Effector memory CD4-positive, alpha-beta T cell (primary cell): ENCODE measurements at places on chromosomes 16 and 17.
A peak's percentile ranks its signal among the peaks of the same experiment; 100 is the strongest.

DNA sequence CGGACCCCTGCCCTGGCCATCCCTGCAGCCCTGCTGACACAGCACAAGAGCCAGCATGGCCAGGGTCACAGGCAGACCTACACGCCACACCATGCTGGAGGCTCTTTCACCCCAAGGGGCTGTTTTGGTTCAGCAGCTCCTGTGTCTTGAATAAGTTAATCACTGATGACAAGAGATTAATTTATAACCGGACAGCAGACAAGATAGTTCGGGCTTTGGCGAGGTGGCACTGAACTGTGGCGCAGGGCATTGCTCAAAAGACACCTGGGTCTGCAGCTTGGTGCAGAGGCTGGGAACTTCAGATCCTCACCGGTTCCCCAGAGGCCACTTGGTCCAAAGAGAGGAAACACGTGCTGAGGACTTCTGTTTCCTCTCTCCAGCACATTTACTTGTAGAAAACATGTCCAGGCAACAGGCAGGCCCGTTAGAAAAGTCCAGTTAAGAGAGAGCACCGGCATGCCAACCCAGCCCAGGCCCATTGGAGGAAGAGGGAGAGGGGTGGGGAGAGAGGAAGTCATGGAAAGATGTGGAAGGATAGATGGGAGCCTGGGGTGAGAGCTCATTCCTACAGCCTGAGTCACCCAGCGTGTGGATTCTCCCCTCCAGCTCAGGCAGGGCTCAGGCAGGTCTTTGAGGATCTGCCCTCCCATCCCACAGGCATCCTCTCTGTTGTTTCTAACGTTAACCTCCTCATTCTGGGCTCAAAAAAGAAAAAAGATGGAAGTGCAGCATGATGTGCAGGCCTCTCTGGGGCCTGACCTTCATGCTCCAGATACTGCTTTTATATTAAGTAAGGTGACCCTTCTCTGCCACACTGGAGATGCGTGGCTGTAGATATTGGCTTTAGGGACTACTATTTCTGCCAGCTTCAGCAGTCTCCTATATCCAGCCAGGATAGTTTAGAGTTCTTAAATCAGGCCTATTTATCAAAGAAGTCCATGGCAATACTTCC is 80.0 kb upstream of the HNF1B start:
- DNase-seq, result no peak

DNA sequence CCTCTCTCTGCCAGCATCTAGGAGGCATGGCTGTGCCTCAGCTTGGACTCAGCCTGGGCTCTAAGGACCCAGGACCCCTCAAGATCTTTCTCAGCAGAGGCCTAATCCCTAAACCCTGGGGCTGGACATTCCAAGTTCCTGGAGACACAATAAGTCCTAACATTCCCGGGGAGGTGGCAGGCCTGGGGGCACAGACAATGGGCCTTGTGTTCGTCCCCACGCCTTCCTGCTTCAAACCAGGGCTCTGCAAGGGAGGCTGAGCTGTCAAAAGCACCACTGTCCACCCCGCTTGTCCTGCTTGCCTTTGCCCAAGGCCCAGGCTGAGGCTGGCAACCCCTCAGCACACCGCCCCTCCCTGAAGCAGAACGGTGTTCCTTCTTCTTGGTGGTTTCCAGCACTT is 13.7 kb downstream of the SDK2 start:
- no peak for DNase-seq

GRCh38 chr17:78168242-78168902 is at the start of gene SYNGR2:
Gene SYNGR2 (plus strand): TSS chr17:78168581. CDS start chr17:78168617, 36 bp downstream.
- peak; percentile 77 for DNase-seq

DNA sequence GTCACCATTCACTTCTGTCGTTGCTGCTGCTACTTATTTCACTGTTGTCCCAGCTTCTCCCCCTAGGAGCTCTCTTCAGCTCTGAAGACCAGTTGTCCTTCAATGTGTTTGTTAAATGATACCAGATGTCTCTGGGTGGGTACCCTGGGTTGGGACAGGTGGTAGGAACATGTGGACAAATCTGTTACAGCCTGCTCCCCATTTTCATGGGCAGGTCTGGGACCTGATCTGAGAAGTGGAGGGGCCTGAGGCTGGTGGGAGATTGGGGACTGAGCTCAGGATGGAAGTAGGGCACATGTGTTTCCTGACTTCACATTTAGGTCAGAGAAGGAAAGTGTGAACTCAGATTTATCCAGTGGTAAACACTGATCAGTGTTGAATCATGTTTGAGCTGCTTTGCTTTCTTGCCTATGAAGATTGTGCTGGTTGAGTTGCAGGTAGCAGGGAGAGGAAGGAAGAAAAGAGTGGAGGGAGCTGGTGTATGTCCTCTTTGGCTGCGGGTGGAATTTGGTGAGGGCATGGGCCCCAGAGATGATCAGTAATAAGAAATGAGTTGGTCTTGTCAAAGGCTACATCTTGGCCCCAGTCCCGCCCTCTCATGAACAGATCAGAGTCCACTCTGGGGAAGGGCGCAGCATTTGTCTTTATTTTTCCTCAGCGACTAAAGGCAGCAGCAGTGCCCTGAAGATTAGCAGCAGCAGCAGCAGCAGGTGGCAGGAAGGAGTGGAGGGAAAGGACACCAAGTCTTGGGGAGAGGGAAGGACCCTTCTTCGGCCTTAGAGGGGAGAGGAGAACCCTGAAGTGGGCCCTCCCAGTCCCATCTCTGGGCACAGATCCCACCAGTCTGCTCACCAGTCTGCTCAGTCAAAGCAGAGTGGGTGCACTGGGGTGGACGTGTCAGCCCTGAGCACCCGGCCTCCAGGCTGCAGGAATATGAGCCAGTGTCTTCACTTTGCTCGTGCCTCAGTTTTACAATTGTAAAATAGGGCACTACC is 6.1 kb upstream of the EFTUD2 start:
- DNase-seq, result no peak

DNA sequence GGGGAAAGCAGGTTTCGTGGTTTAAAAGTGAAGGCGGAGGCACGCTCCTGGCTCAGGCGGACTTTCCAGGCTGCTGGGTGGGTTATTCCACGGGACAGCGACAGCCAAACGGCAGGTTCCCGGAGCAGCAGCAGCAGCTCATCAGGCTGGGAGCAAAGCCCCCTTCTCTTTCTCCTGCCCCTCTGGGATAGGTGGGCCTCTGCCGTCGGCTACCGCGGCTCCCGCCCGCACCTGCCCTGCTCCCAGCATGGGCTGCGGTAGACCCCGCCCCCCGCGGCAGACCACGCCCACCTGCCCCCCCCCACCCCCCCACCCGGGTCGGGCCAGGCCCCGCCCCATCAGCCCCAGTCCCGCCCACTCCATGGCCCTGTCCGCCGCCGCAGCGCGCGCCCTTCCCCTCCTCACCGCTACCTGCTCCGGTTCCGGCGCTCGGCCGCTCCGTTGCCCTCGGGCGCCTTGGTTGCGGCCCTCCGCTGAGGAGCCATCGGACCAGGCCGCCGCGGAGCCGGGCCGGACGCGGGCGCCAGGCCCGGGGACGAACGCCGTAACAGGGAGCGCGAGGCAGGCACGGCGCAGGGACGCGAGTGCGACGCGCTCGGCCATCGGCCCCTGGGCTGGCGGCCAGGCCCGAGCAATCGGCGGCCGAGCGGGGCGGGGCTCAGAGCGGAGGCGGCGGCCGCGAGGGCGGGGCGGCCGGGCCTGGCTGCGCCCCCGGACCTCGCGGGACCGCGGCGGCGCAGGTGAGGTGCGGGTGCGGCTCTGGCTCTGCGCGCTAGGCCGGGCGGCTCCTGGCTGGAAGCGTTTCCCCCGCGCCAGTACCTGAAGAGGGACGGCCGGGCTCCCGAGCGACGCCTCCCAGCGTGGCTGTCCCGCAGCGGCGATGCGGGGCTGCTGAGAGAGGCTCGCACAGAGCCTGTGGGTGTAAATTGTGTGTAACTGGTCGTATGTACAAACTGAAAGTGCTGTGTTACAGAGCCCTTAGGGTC is at the start of the genes HEXD and OGFOD3:
Gene HEXD (plus strand): TSS at position 347 of the 986 bp plus-strand sequence. CDS start 1,453 bp downstream, outside the sequence.
Gene OGFOD3 (minus strand): TSS at position 586 of the 986 bp plus-strand sequence. CDS start 101 bp downstream, at position 485.
- DNase-seq, result peak; percentile 74

DNA sequence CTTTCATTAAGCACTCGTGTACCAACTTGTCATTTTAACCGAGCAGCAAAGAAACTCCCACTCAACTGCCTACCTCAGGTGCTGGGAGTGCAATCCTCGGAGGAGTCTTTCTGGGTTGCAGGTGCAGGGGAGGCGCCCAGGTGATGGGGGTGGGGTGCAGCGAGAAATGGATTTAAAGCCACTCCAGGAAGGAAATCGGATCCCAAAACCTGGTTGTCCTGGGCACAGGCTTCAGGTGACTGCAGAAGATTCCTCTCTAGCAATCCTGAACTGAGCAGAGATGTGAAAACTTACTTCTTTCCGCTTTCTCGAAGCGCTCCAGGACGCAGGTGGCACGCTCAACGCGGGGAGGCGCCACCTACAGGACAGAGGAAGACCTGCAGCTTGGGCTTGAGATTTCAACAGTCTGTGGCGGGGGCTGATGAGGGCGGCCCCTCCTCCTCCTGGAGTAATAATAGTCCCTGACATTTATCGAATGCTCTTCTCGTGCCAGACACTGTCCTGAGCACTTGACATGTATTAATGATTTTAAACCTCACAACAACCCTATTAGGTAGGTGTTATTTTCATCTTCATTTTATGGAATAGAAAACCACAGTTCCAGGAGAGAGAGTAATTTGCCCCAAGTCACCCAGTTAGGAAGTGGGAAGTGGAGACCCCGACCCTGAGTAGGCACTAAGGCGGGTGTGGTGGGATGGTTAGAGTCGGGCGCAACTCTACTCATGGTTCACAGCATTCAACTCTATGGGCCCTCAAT is 27.2 kb upstream of the SKAP1 start:
- peak; percentile 69 for DNase-seq

DNA sequence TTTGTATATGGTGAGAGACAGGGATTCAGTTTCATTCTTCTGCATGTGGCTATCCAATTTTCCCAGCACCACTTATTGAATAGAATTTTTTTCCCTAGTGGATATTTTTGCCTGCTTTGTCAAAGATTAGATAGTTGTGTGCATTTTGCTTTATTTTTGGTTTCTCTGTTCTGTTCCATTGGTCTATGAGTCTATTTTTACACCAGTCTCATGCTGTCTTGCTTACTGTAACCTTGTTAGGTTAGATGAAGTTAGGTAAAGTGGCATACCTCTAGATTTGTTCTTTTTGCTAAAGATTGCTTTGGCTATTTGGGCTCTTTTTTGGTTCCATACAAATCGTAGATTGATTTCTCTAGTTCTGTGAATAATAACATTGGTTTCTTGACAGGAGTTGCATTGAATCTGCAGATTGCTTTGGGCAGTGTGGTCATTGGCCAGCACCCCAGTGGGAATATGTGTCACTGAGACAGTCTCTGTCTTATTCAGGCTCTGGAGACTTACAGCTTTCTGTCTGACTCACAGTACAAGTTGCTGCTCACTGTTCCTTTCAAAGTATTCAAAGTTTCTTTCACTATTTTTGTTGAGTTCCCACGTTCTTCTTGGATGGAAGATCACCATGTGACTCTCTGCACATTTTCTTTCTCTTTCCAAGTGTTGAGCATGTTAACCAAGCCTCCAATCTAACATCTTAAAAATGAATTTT is 709.1 kb downstream of the CDH11 start:
- no peak for DNase-seq

DNA sequence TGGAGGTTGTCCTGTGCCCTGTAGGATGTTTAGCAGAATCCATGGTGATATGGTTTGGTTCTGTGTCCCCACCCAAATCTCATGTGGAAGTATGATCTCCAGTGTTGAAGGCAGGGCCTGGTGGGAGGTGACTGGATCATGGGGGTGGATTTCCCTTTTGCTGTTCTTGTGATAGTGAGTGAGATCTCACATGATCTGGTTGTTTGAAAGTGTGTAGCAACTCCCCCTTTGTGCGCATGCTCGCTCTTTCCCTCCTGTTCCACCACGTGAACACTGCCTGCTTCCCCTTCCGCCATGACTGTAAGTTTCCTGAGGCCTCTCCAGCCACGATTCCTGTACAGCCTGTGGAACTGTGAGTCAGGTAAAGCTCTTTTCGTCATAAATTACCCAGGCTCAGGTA is 61.9 kb downstream of the ARHGAP17 start:
- DNase-seq, result no peak

DNA sequence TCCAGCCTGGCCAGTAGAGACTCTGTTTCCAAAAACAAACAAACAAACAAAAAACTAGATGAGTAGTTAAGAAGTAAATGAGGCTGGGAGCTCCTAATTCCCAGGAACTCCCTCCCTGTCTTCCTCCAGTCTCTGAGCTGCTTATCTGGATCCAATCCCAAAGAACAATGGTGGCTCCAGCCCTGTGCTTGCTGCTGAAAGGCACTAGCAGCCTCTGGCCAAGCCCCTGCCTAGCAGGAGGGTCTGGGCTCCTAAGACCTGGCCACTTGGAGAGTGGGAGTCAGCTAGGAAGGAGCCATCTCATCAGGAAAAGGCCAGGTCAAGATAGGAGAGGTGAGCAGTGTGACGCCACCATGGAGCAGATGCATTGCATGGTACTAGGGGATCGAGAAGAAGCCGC is 14.3 kb upstream of the SLC35B1 start:
- DNase-seq, result no peak

GRCh38 chr17:44733753-44734152 is 25.0 kb upstream of the ADAM11 start:
- no peak for DNase-seq

GRCh38 chr16:49019081-49019633 is 262.5 kb downstream of the CBLN1 start:
- no peak for DNase-seq

GRCh38 chr16:88967830-88968588 is 9.0 kb downstream of the CBFA2T3 start:
- DNase-seq, result no peak

- DNase-seq, result no peak
Measured at GRCh38 chr16:85507342-85507741, 105.8 kb upstream of the GSE1 start.

DNA sequence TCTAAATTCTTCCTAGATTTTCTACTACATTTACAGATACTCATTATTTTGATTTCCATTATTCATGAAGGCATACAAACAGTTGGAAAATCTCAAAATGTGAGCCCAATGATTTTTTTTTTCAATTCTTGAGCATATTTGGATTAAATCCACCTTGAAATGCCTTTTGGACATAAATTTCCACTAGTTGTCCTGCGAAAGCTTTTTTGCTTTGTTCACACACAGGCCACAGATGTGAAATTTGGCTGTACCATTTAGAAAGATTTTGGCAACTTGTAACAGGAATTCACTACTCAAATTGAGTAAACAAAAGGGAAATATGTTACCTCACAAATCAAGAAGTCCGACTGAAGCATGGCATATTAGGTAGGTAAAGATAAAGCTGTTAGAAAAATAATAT is 1631.0 kb downstream of the CDH8 start:
- no peak for DNase-seq

DNA sequence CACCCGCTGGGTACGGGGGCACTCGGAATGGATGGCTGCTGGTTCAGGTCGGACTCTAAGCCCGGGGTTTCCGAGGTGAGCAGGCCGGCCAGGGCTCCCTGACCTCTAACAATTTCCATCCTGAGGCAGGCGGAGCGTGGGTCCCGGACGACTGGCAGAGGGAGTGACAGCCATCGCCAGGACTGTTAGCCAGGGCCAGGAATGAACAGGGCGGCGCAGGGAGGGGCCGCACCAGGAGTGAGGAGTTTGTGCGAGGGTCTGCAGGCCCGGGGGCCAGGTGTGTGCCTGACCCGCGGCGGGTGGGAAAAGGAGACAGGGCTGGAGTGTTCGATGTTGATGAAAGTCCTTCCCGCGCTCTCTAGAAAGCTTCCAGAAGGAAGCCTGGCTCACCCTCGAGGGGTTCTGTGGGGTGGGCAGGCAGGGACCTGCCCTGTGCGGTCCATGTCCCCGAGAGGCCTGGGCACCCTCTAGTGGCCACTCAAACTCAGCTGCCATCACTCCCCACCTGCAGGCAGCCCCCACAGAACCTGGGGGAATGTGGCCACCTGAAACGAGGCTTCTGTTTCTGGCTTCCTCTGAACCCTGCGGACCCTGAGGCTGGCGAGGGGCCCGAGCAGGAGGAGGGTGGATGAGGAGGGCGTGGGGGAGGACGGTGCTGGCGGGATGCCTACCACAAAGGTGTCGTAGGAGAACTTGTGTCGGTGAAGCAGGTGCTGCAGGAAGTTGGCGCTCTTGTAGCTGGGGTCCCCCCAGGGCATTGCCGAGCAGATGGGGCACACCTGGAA is 8.2 kb downstream of the RNF166 start:
- no peak for DNase-seq
